ENCODE measurements at places on chromosomes 5 and 9.
A peak's percentile ranks its signal among the peaks of the same experiment; 100 is the strongest.

DNA sequence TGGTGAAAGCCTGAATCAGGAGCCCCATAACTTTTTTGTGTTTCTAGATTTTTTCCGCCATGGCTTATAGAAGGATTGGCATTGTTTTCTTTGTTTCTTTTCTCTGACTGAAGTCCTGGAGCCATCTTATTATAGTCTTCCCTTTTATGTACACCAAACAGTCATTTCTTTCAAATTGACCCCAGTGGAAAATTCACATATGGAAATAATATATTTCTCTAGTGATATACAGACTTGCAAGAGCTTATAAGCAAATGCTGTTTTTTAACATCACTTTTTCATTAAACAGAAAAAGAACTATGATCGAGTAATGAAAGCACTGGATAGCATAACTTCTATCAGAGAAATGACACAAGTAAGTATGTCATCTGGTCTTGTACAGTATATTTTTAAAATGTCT, 155.6 kb downstream of the PARP8 start:
- no peak for DNase-seq

DNA sequence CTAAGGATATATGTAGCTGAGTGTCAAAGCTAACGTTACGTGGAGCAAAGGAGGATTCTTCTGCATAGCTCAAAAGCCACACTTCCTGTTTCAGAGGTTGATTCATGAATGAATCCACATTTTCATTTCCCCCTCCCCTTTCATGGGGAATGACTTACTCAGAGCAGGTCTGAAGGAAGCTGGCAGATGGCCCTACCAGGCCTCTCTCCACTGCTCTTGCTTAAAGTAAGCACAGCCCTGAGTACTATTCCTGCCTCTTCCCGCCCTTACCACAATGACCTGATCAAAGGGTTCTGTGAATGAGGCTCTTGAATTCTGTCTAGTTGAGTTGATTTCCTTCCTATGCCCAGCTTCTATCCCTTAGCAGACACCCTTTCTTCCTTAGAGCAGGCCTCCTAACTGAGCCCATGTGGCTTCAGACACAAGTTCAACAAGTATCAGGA, 6.3 kb downstream of the IGIP start:
- peak; percentile 44 for DNase-seq

DNA sequence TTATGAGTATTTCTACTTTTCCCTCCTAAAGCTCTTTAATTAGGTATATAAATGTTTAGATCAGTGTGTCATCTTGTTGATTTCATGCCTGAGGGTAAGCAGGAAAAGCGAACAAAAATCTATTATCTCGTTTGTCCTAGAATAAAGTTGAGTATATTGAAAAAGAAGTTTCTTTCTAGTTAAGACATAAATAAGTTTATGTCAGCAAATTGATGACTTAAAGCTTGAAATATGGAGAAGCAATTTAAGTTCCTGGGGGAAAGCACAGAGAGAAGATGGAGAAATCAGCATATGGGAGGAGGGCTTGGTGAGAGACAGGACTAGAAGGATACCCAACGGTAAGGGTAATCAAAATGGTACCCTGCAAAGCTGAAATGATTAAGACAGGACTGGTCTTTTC, 813.4 kb downstream of the MTRR start:
- DNase-seq, result no peak

- DNase-seq, result no peak
These were observed 7.5 kb downstream of the PFDN1 start for GRCh38 chr5:140295414-140295813.

GRCh38 chr5:80655231-80655774, 520 bp upstream of the DHFR start:
- no peak for DNase-seq

GRCh38 chr5:174424219-174425053, 299.9 kb upstream of the MSX2 start:
- no peak for DNase-seq

GRCh38 chr9:113403646-113404045, 2.6 kb upstream of the ALAD start:
- DNase-seq, result no peak

GRCh38 chr9:8391566-8391965, 592.0 kb upstream of the DMAC1 start:
- DNase-seq, result no peak

- no peak for DNase-seq
These were observed 24.9 kb upstream of the PTGES start for GRCh38 chr9:129777769-129778130.

GRCh38 chr5:154698763-154699162, 56.4 kb upstream of the LARP1 start:
- DNase-seq, result no peak

GRCh38 chr5:68330574-68330973, 115.0 kb downstream of the PIK3R1 start:
- DNase-seq, result no peak

GRCh38 chr9:114504341-114505186, 709 bp downstream of the WHRN start:
- no peak for DNase-seq

GRCh38 chr5:124408738-124409453, 337.5 kb downstream of the ZNF608 start:
- no peak for DNase-seq

- DNase-seq, result no peak
These were observed 626.5 kb upstream of the ZNF608 start for GRCh38 chr5:125372694-125373631.

- no peak for DNase-seq
These were observed 4.2 kb downstream of the CARNMT1 start for GRCh38 chr9:75023846-75024245.

GRCh38 chr5:56585999-56586691, 229.2 kb upstream of the MAP3K1 start:
- peak; percentile 49 for DNase-seq

- no peak for DNase-seq
These were observed 311.1 kb downstream of the RFX3 start for GRCh38 chr9:3214741-3215140.

DNA sequence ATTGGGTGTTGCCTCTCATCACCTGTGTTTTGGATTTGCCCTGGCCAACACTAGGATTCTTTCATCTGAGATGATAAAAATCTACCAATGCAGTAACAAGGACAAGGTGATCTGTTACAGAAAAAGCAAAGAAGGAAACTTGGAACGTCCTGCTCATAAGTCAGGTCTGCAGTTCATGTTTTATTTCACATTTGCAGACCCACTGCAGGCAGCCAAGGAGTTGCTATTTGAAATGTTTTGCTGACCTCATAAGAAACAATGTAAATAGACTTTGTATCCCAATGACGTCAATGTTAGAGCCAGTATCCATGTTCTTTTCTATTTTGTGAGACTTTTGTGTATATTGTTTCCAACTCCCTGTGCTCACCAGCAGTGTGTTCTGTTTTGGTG, 312.9 kb downstream of the DEPDC1B start:
- DNase-seq, result no peak

DNA sequence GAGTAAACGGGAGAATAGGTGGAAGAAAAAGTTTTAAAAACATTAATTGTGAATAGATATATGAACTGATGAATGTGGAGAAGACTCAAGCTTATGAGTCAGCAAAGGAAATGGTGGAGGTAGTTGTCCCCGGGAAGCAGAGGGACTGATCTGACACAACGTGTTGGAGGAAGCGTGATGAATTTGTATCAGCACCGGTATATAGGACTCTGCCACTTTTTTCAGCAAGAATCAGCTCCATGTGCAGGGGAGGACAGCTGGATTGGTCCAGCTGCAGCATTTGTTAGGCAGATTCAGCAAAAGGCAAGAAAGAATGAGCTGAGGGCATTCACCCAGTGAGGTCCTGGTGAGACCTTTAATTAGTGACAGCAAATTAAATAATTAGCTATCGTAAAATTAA, 276.0 kb downstream of the TENT4A start:
- DNase-seq, result no peak

DNA sequence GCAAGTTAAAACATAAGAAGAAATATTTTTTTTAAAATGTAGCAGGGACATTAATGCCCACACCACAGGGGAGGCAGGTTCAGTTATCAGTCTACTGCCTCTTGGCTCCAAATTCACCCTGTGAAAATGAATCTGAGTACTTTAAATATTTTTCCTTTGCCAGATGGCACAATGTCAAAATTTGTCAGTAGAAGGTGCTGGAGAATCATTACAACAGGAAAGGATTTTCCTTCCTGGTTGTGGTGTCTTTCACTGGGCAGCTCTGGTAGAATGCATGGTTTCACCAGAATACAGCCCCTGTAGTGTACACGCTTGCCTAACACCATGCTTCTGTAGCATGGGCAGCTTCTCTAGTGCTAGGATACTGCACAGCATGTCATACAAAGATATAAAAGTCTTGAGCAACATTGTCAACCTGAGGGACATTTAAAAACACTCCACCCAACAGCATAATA, 9.7 kb upstream of the SREK1 start:
- DNase-seq, result no peak

GRCh38 chr9:89923961-89924504, 319.2 kb downstream of the GADD45G start:
- DNase-seq, result no peak

GRCh38 chr5:103487822-103488493, 74.6 kb downstream of the NUDT12 start:
- DNase-seq, result no peak

- DNase-seq, result no peak
These were observed 10.6 kb downstream of the TMEM167A start for GRCh38 chr5:83066548-83067110.

GRCh38 chr5:161078793-161079192, 226.8 kb upstream of the ATP10B start:
- DNase-seq, result no peak

GRCh38 chr9:3386753-3387152, 139.0 kb downstream of the RFX3 start:
- DNase-seq, result no peak

DNA sequence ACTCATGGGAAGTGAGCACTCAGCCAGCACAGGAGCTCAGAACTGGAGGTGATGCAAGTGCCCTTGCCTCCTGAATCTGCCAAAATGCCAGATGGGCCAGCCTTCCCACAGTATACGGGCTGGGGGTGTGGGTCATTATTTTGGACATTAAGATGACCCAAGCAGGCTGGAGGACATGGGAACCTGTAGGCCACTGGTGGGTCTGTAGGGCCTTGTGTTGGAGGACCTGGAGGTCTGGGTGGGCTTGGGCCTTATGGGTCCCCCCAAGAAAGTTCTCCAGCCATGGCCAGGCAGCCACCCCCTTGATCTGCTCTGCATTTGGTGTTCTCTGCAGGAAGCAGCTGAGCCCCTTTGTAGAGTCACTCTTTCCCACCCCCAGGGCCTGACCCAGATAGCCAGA, 71.0 kb upstream of the ANGPTL2 start:
- no peak for DNase-seq

- no peak for DNase-seq
These were observed 88.7 kb upstream of the LRRTM2 start for GRCh38 chr5:138963763-138964371.

DNA sequence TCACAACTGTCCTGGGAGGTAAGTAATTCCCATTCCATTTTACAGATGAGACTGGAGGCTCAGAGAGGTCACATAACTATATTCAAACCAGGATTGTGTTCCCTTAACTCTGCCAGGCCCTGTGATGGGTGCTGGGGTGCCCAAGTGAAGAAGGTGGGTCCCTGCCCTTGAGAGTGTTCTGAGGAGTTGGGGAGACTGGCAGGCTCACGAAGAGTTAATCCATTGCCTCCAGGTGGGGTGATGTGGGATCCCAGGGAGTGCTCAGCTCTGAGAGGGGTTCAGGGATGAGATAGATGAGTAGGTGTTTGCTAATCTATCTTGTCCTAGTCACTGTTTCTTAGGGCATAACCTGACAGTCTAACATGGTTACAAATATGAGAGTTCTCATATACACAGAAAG, 36.7 kb downstream of the GSN start:
- no peak for DNase-seq

DNA sequence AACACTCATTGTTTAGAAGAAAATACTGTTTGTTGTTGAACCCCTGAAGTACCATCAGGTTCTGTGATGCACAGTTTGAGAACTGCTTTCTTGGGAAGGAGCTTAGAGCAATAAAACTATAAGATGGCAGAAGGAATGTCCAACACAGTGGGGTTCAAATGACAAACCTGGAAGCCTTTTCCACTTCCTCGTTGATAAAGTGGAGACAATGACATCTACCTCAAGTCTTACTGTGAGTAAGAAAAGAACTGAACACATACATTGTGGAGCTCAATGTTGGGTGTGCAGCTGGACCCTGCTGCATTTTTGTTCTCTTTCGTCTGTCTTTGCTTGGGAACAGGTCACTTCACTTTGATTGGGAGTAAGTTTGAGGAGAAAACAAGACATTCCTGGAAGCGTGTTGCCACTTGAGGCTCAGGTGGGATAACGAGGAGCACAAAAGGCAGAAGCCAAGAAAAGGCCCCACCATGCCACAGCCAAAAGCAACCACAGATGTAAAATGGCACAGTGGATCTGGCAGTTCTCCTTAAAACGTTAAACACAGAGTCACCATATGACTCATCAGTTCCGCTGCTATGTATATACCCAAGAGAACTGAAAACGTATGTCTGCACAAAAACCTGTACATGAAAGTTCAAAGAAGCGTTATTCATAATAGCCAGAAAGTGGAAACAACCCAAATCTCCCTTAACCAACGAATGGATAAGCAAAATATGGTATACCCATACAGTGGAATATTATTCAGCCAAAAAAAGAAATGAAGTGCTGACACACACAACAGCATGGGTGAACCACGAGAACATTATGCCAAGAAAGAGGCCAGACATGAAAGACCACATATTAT, 42.9 kb upstream of the SUB1 start:
- no peak for DNase-seq

DNA sequence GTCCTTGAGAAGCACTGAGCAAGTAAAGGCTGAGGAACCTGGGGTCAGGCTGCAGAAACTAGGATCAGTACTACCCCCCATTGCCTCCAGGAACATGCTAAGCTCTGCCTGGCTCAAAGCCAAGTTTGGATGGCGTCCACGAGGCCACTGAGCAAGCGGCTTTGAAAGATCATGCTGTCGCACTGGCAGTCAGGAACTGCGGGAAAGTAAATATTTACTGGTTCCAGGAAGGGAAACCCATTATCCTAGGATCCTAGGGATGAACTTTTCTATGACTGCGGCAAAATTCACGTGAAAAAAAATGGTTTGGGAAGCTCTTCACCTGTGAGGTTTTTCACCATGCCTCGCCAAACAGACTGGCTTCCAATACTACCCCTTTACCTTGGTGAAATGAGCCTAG, 75.3 kb upstream of the PJA2 start:
- peak; percentile 59 for DNase-seq

GRCh38 chr5:109351988-109352864, 57.5 kb downstream of the PJA2 start:
- DNase-seq, result no peak

DNA sequence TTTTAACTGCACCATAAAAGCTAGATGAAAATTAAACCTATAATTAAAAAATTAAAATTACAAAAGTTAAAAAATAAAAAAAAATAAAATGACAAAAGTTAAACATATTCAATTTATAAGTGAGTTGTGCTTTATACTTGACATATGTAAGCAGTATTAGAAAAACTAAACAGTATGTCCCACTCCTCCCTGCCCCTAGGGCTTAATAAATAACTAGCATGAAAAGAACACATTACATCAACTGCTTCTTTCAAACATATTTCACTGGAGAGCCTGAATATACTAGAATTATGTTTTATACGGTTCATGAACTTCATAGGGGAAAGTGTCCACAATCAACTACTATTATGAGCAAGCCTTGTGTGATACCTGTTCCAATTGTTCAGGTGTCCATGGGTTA, 47.6 kb downstream of the ECPAS start:
- no peak for DNase-seq

- no peak for DNase-seq
These were observed 52.6 kb upstream of the SUSD3 start for GRCh38 chr9:93005876-93006275.

All from ureter (tissue), 1 donor.